Renal cortex interstitium (tissue), 15 donors: ENCODE measurements at places on chromosomes 5 and 9.

GRCh38 chr9:95174038-95174437, 143.5 kb downstream of the FANCC start:
- DNase-seq: no peak

GRCh38 chr9:94016744-94017143, 61.6 kb upstream of the BARX1 start:
- no peak for DNase-seq

GRCh38 chr9:1743121-1743960, 271.8 kb upstream of the SMARCA2 start:
- no peak for DNase-seq

DNA sequence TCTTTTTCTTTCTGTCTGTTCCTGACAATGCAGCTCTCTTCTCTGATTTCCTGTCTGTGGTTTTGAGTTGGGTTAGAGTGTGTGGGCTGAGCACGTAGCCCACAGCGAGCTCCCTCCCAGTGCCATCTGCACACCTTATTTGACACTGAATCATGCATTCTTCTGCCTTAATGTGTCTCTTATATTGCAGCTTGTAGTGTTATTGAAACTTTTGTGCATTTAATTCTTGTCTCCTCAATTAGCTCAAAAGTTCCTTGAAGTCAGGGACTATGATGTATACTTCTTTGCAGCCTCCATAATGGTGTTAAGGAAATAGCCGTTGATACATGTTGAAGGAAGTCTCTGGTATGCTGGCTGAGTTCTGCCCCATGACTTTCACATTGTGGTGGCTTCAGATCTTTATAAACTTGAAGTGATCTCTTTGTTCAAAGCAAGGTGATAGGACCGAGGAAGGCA, 576.2 kb upstream of the CLINT1 start:
- DNase-seq: no peak

DNA sequence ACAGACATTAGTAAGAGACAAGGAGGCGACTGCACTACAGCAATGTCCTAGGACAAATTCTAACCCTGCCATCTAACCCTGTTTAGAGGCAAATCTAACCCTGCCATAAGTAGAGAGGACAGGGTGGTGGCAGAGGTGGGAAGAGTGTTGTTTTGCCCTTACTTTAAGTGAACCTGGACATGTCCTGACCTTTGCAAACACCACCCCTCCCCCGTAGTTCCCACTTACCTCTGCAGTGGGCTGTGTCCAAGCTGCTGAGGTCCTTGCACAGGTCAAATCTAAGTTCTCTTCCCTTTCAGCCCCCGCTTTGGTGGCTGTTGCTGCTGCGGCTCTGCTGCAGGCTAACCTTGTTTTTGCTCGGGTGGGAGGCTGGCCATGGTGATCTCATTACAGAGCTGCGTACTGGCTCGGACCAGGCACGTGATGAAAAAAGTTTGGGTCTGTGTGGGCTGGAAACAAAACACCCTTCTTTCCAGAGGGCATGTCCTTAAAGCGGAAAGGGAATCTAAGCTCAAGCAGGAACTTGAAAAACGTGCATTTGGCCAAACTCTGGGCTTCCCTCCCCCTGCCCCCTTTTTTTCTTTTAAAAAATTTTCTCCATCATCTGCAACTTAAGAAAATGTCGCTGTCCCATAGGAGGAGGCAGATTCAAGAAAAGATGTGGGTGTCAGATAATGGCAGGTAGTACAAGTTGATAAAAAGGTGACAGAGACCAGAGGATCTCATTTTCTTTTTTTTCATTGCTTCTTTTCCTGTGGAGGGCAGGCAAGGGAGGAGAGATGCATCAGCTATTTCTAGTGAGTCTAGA, at the start of gene FAXDC2:
Gene FAXDC2 (minus strand): TSS at position 349 of the 808 bp plus-strand sequence. CDS start 12,425 bp downstream, outside the sequence.
- DNase-seq: peak; percentile 86

- DNase-seq: no peak
These were observed 59.1 kb downstream of the JMY start for GRCh38 chr5:79295029-79295428.

DNA sequence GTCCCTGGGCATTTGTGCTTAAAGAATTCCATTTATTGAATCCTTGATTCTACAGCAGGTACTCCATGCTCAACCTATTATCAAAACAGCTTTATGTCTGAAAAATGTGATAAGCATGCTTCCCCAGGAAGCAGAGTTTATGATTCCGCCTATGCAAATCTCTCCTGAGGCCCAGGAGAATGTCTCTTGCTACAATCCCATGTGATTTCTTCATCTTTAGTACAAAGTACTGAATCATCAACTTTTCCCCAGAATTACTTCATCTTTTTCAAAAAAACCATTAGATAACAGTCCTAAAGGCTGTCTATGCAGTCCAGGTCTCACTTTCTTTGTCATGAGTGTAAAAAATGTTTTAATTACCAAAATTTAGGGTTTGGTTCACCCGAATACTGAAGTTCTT, 130.2 kb upstream of the ADAMTSL1 start:
- DNase-seq: no peak

- no peak for DNase-seq
These were observed 553.3 kb upstream of the SGCD start for GRCh38 chr5:155773680-155774079.

DNA sequence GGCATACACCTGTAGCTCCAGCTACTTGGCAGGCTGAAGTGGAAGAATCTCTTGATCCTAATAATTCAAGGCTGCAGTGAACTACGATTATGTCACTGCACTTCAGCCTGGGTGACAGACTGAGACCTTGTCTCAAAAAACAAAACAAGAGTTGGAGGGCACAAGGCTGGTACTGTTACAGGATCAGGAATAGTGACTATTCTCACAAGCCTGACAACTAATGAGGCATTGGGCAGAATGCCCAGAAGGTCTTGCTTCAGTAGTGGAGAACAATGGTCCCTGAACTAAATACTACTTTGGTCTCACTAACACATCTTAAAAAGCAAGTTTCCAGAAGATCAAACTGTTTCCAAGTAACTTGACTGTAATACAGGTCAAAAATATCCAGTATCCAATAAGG, 182.9 kb upstream of the RFX3 start:
- DNase-seq: peak; percentile 36

DNA sequence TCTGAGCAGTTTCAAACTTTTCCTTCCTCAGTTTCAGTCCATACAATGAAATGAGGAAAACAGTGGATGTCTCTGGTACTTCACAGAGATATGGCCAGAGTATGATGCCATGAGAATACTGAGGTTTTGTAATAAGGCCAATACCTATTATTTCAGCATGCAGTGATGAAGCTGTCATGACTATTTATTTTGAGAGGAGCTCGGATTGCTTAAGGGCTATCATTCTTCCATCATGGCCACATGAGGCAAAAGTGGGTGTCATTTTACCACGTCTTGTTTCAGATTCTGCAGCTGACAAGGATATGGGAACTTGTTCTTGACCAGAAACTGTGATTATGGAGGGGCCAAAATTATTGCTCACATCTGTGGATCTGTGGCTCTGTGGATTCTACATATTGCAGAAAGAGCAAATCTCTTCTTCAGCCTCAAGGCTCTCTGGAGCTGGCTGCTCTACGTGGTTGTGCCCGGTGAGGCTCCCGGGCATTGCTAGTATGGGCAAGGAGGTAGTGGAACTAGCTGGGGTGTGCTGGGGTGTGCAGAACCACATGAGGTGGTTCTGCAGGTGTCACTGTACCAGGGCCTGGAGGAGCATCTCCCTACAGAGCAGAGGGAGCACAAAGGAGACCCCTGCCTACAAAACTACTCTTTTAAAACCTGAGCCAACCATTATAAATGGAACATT, 180.3 kb downstream of the SEMA6A start:
- DNase-seq: no peak
